Cardiac septum (tissue), 1 donor: ENCODE measurements at places on chromosomes 1 and 21. TPM values are rescaled to one million over a fixed set of nuclear protein-coding genes. Genes with fewer than 3 reads are reported as not detected.

AQP10 gene
- 0.70 TPM for total RNA-seq

CFHR4 gene
- not detected for total RNA-seq

SLC16A4 gene
- total RNA-seq = 2.3 TPM

CDC42BPA gene
- 33.5 TPM for total RNA-seq

PDE4B gene
- 6.8 TPM for total RNA-seq

BEST4 gene
- total RNA-seq = 0.11 TPM

LRRC53 gene
- total RNA-seq = not detected

KRTAP22-2 gene
- not detected for total RNA-seq

KIRREL1 gene
- total RNA-seq = 10.9 TPM

MAP1LC3C gene
- 0.32 TPM for total RNA-seq

GJA4 gene
- 34.7 TPM for total RNA-seq

SMYD3 gene
- 5.6 TPM for total RNA-seq

SPRR1B gene
- not detected for total RNA-seq
